ENCODE measurements at places on chromosomes 6 and 20. TPM values are rescaled to one million over a fixed set of nuclear protein-coding genes. Genes with fewer than 3 reads are reported as not detected.

MEP1A gene
- total RNA-seq: not detected

ANKS1A gene
- 13.2 TPM for total RNA-seq

VWA7 gene
- total RNA-seq: 0.09 TPM

PRSS35 gene
- 0.09 TPM for total RNA-seq

PRSS16 gene
- not detected for total RNA-seq

MATN4 gene
- total RNA-seq: not detected

TMEM217 gene
- total RNA-seq: 8.6 TPM

FAM209B gene
- not detected for total RNA-seq

ALDH8A1 gene
- 0.38 TPM for total RNA-seq

RAB44 gene
- total RNA-seq: under 0.01 TPM

MLN gene
- not detected for total RNA-seq

PRL gene
- total RNA-seq: not detected

Measured in endothelial cell of coronary artery (primary cell).